Omental fat pad (tissue), 4 donors: ENCODE measurements at places on chromosomes 3 and 15.

DNA sequence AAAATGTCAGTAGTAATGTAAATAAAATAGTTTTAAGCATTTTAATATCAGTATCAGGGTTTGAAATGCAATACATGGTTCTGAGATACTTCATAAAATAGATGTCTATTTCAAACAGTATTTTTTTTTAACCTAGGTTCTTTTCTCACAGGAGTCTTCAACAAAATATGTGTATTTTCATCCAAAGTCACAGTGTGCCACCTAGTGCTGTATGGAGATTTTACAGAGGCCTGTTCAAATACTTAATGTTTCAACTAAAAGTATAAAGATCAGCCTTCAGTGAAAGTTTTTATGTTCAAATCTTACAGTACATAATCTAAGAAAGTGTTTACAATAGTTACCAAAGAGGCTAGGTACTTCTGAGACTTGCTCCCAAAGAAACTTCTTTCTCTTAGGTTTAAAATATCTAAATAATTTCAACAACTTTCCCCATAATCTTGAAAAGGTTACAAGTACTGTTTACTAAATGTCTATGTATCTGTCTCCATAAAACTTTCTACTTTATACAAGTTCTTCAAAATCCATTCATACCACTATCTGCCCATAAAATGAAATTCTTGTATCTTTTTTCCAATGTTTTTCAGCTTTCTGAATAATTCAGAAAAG is 38.3 kb downstream of the SCAPER start:
- DNase-seq: no peak

DNA sequence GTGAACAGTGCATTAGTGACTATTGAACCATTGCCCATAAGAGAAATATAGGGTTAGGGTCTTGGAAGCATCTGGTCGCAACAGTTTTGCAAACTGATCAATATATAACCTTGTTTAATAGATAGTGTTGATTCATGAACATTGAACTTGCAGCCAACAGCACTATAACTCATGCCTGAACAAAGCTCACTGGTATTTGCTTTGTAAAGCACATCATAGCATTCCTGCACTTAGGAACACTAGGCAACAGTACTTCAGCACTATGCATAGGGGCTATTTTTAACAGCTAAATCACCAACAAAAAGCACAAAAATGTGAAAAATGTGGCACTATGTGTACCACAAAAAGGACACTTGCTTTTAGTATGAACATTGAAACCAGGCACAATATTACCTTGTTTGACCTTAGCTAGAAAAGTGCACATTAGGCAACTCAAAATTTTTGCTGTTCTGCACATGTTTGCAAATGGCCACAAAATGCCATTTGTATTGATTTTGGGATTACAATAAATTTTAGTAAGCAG is 68.0 kb downstream of the OXNAD1 start:
- no peak for DNase-seq

DNA sequence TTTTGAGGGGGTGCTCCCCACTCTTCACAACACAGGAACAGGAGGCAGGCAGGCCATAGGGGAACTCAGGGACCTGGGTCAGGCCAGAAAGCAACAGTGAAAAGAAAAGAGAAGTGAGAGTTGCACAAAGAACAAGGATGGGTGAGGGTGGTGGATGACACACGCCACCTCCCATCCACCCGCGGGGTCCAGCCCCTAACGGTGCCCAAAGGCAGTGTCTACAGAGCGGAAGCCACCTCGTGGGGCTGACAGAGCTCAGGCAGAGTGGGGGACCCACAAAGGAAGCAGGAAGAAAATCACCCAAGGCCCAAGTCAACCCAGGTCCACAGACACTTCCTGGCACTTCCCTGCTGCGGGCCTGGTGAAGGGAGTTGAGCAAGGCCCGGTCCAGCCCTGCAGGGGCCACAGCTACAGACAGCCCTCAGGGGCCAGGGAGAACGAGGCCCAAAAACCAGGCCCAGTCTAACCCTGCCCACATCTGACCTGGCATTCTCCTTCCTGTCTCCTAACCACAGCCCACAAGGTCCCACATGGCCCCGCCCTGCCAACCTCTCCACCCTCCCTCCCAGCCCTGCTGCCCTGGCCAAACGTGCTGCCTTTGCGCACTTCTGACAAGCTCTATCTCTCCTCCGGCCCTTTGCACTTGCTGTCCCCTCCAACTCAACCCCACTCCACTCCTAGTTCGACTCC is 5.9 kb downstream of the NUP210 start:
- DNase-seq: no peak

DNA sequence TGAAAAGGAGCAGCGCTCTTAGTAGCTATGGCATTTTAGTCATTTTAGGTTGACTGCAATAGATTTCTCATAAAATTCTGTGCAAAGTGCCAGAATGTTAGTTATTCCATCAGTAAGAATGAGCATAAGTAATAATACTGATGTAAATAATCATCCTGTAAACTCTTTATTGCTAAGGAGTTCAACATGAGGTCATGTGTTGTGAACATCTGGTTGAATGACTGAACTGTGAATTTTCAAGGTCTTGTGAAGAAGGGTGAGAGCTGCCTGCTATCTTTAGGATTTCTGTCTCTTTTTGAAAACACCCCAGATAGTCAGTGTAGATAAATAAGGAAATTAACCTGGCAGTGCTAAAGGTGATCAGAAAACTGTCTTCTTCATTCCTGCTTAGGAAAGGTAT is 333.4 kb upstream of the TBC1D5 start:
- DNase-seq: no peak

GRCh38 chr15:101243420-101243819 is 8.4 kb downstream of the CHSY1 start:
- DNase-seq: no peak

GRCh38 chr3:177449360-177450006 is 252.2 kb upstream of the TBL1XR1 start:
- no peak for DNase-seq

DNA sequence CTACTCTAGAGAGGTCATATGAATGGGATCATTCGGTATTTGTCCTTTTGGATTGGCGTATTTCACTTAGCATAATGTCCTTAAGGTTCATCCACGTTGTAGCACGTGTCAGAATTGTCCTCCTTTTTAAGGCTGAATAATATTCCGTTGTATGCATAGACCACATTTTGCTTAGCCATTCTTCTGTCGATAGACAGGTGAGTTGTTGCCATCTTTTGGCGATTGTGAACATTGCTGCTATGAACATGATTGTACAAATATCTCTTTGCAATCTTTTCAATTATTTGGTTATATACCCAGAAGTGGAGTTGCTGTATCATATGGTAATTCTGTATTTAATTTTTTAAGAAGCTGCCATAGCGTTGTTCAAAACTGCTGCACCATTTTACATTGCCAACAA is 52.4 kb upstream of the GOLGA8J start:
- DNase-seq: no peak

DNA sequence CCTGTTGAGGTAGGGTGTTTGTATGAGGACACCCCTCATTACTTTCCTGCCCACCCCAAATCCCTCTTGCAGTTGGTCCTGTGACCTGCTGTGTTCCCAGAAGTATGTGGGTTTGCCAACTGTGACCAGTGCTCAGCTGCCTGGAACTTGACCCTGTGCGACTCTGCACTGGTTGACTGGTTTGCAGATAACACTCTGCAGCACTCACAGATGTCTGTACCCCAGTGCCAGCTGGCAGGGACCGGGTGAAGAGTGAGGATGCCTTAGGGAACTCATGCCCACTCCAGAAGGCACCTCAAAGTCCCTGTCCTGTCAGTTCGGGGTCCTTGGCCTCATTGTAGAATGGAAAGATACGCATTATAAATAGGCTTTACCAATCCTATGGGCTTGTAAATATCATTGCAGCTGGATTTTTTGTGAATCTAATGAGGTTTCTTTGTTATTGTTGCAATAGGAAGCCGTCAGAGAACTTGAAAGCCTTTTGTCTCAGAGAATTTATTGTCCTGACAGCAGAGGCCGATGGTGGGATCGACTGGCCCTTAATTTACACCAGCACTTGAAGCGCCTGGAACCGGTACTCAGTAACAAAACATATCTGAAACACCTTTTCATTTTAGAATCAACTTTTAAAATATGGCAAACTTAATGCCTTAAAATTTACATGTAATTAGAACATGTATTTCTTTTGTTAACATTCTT is 18.2 kb downstream of the FAN1 start:
- no peak for DNase-seq

DNA sequence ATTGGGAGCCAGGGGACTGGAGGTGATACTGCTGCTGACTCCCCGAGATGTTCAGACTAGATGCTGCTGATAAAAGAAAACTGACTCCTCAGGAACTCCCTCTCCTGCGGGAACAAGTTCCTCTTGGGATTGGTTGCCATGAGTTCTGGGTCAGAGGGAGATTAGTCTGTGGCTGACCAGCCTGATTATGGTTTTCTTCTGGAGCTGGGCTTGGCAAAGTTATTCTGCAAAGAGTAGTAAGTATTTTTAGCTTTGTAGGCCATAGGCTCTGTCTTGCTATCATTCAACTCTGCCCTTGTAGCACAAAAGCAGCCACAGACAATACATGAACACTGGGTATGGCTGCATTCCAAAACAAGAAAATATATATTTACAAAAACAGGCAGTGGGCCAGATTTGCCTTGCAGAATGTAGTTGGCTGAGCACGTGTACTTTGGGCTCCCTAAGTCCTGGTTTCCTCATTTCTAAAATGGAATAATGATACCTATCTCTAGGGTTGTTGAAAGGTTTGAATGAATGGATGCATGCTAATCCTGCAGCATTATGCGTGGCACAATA is 796.8 kb downstream of the AGBL1 start:
- DNase-seq: no peak

DNA sequence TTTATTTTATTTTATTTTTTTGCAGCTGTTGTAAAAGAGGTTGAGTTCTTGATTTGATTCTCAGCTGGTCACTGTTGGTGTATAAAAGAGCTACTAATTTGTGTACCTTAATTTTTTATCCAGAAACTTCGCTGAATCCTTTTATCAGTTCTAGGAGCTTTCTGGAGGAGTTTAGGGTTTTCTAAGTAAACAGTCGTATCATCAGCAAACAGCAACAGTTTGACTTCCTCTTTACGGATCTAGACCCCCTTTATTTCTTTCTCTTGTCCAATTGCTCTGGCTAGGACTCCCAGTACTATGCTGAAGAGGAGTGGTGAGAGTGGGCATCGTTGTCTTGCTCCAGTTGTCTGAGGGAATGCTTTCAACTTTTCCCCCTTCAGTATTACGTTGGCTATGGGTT is 165.8 kb upstream of the KCNMB2 start:
- no peak for DNase-seq

- no peak for DNase-seq
These were observed 72.0 kb downstream of the FAM43A start for GRCh38 chr3:194757647-194758061.

- DNase-seq: no peak
These were observed 186.2 kb upstream of the CRBN start for GRCh38 chr3:3365716-3366115.
